ENCODE measurements at places on chromosomes 13 and 19. TPM values are rescaled to one million over a fixed set of nuclear protein-coding genes. Genes with fewer than 3 reads are reported as not detected.

The SPRED3 gene
- total RNA-seq = 0.46 TPM

The SSC5D gene
- 41.2 TPM for total RNA-seq

The SLC25A42 gene
- total RNA-seq = 11.8 TPM

The SHC2 gene
- total RNA-seq = 11.2 TPM

The HOMER3 gene
- total RNA-seq = 47.8 TPM

The PPP1R15A gene
- 56.5 TPM for total RNA-seq

The LGALS7 gene
- not detected for total RNA-seq

The PSG7 gene
- total RNA-seq = not detected

The IL17D gene
- 9.9 TPM for total RNA-seq

The LHFPL6 gene
- total RNA-seq = 75.9 TPM

The LIN7B gene
- total RNA-seq = 14.0 TPM

The DHDH gene
- not detected for total RNA-seq

The SYNE4 gene
- not detected for total RNA-seq

The SLC10A2 gene
- total RNA-seq = not detected

The CPB2 gene
- not detected for total RNA-seq

The MAP4K1 gene
- 4.5 TPM for total RNA-seq

The GRIN2D gene
- total RNA-seq = 0.19 TPM

All from esophagus muscularis mucosa (tissue), 4 donors.